ENCODE measurements at places on chromosomes 1 and 21.

- peak; percentile 13 for DNase-seq
Measured at GRCh38 chr1:28258628-28259251, 578 bp upstream of the SESN2 start.

GRCh38 chr1:55257958-55258357 is 42.8 kb upstream of the USP24 start:
- DNase-seq: no peak

DNA sequence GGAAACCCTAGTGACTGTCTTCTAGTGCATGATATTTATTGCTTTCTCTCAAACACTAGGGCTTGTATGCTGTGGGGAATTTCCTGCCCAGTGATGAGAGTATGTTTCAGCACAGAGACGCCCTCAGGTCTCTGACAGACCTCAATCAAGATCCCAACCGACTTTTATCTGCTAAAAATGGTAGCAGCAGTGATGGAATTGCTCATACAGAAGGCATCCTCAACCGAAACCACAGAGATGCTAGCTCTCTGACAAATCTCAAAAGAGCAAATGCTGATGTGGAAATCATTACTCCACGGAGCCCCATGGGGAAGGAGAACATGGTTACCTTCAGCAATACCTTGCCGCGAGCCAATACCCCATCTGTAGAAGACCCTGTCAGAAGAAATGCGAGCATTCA is 41.3 kb downstream of the PLPPR4 start:
- peak; percentile 2 for DNase-seq

DNA sequence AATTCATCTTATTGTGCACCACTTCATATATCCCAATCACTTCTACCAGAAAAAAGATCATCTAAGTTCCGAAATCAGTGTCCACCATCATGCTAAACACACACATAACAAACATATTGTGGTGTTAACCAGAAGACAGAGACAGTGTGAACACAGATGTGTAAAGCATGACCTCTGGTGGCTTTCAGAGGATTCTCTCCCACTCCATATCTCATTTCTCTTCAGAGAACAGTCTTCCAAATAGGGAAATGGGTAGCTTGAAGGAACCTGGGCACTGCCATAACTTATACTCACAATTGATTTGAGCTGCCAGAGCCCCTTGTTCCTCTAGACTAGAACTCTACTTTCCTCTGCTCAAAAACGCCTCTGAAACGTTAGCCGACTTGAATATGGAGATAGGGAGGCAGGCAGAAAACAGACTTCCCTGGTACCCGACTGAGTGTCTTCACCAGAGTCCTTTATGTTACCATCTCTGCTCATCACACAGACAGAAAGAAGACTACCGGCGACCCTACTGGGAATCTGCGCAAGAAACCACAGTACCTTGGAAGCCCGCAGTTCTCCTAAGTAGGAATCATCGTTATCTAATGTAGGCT is 1.8 kb upstream of the ELAPOR1 start:
- peak; percentile 47 for DNase-seq

- peak; percentile 53 for DNase-seq
Measured at GRCh38 chr1:112905395-112906149, 50.4 kb downstream of the SLC16A1 start.
